Kidney (tissue), 22 donors: ENCODE measurements at places on chromosomes 3 and 15. TPM values are rescaled to one million over a fixed set of nuclear protein-coding genes. Genes with fewer than 3 reads are reported as not detected.

DNA sequence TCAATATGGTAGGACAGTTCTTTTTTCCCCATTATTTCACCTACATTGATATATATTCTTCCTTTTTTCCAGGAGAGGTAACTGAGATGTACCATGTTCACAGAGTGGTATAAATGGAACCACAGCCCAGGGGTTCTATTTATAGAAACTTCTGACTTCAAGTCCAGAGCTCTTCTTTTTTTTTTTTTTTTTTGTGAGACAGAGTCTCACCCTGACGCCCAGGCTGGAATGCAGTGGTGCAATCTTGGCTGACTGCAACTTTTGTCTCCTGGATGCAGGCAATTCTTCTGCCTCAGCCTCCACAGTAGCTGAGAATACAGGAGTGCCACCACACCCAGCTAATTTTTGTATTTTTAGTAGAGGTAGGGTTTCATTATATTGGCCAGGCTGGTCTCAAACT lies 267.1 kb upstream of the TPRG1 start:
- no peaks in the 10 kb centered on the region for H3K4me1 ChIP-seq
- H3K4me3 ChIP-seq, result no peak overlapping the region
- no peak for DNase-seq
- H3K36me3 ChIP-seq, result no peaks in the 10 kb centered on the region

The IL5RA gene
- 1.1 TPM for total RNA-seq

DNA sequence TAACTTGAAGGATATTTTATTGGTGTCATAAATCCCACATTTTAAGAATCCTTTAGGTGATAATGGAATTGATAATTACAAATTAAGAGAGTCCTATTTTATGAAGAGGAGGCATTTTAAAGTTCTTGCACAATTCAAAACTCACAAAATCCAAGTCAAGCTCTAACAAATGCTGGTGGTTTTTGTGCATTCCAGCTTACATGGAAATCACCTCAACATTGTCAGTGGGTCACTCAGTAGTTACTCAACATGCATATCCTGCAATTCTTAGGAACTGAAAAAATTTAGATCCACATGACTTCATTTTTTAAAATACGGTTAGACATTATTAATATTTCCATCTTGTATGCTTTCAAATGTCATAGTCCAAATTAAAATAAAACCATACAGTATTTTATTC lies 487.2 kb downstream of the CNTN3 start:
- no peak for DNase-seq
- no peaks in the 10 kb centered on the region for H3K27me3 ChIP-seq
- no peak overlapping the region for H3K4me3 ChIP-seq
- H3K36me3 ChIP-seq, result no peaks in the 10 kb centered on the region
- H3K4me1 ChIP-seq, result no peaks in the 10 kb centered on the region
- H3K27ac ChIP-seq, result no peak overlapping the region

- no peaks in the 10 kb centered on the region for H3K4me1 ChIP-seq
- no peaks in the 10 kb centered on the region for H3K27me3 ChIP-seq
- no peak for DNase-seq
- no peaks in the 10 kb centered on the region for H3K36me3 ChIP-seq
Measured at GRCh38 chr3:127485396-127486170, 105.0 kb downstream of the TPRA1 start.

DNA sequence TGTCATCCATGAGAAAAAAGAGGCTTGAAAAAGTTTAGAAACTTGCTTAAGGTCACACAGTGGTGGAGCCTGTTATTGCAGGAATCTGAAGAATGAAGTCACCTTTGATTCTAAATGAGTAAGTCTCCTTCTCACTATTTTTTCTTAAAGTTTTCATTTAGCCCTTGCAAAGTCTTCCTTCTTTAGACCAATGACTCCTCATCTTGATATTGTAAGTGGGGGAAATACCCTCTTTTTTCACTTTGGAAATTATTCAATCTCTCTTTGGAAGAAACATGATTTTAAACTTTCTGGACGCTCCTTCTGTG lies 787 bp upstream of the SLMAP start:
- no peaks in the 10 kb centered on the region for H3K36me3 ChIP-seq
- H3K4me1 ChIP-seq, result peaks cover 6% of the 10 kb centered on the region
- H3K27ac ChIP-seq, result peak overlapping the region; percentile 89
- no peaks in the 10 kb centered on the region for H3K27me3 ChIP-seq
- peak overlapping the region; percentile 59 for H3K4me3 ChIP-seq

The FOXB1 gene
- not detected for total RNA-seq

- no peaks in the 10 kb centered on the region for H3K27me3 ChIP-seq
- no peaks in the 10 kb centered on the region for H3K4me1 ChIP-seq
- no peak overlapping the region for H3K27ac ChIP-seq
- no peak for DNase-seq
Measured at GRCh38 chr15:55574096-55574495, 14.0 kb downstream of the PYGO1 start.
